CD8-positive, alpha-beta T cell (primary cell): ENCODE measurements at places on chromosomes 3 and 15.

DNA sequence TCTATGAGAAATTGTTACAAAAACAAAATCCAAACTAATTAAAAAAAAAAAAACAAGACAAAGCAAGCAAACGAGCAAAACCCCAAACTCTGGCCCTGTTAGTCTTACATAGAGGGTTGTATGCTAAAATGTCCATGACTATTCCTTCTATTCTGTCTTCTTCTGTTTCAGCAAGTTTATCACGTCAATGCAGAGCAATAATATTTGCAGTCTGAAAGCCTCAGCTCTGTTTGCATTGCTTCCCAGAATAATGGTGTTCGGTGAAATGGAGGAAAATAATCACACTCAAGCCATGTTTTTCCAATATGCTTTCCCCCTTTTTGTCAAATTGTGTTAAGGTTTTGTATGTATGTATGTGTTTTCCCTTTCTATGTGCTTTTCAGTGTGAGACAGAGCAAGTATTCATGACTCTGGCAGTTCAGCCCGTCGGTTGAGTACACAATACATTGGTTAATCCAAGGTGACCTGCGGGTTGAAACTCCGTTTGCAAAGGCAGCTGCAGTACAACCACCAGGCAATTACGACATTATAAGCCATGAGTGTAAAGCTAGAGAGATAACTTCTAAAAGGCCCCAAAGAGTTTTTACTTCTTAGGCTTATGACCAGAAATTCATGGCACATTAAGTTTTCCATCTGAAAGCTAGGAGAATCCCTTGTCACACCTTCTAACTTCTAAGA, 34.9 kb upstream of the MAGI1 start:
- no peak for DNase-seq

DNA sequence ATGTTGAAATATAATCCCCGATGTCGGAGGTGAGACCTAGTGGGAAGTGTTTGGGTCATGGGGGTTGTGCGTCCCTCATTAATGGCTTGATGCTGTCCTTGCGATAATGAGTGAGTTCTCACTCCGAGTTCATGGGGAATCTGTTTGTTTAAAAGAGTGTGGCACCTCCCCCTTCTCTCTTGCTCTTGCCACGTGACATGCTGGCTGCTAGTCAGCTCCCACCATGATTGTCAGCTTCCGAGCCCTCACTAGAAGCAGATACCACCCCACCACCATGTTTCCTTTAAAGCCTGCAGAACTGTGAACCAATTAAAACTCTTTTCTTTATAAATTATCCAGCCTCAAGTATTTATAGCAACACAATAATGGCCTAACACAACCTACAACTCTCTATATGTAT, 166.3 kb upstream of the MBNL1 start:
- no peak for DNase-seq

- DNase-seq, result no peak
Measured at GRCh38 chr3:43870844-43871626, 180.3 kb downstream of the ABHD5 start.

DNA sequence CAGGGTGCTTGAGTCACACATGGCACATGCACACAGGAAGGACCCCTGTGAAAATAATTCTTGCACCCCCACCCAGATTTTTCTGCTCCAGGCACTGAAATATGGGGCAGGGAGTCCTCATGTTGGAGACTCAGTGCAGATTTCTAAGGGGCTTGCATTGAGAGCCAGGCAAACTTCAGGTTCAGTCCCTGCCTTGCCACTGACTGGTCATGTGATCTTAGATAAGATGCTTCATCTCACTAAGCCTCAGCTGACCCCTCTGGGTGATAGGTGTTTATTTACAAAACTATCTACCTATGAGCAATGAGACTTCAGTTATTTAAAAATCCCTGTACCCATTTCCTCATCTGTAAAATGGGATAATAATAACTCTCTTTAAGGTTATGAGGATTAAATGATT, 30.1 kb upstream of the C3orf80 start:
- DNase-seq, result no peak

GRCh38 chr15:91944331-91944730, 90.8 kb downstream of the SLCO3A1 start:
- DNase-seq, result no peak

DNA sequence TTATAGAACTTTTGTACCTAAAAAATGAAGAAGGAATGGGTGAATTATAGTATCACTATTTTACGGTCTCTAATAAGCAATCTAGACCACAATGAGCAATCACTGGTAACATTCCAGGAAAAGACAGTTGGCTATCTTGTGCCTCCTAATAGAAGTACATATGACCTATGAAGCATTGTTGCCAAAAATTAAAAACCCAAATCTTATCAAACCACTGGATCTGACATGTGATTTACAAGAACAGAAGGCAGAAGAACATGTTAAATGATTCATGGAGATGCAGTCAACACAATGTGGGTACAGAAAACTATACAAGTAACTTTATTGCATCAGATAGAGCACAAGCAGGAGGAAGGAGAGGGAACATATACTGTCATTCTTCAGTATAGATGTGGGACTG, 14.5 kb upstream of the HYKK start:
- no peak for DNase-seq

GRCh38 chr15:94234300-94234699, 2.9 kb downstream of the MCTP2 start:
- DNase-seq, result no peak

- no peak for DNase-seq
Measured at GRCh38 chr3:127408022-127408683, 120.3 kb upstream of the PRR20G start.

- no peak for DNase-seq
Measured at GRCh38 chr15:101510212-101511197, 21.0 kb upstream of the PCSK6 start.

DNA sequence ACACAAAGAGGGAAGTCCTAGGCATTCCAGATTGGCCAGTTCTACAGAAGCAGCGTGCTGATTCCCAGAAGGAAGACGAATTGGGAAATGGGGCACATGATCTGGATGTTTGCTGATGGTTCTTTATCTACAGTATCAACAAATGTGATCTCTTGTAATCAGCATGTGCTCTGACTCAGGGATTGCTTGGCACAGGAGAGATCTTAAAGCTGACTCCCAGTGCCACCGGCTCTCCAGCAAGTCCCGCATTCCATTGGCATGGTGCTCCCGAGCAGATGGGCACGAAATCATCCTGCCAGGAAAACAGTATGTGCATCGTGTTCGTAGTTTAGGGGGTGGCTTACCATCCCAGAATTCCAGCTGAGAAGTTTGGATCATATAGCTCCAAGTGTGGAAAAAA, 259.9 kb upstream of the NR2F2 start:
- DNase-seq, result no peak

DNA sequence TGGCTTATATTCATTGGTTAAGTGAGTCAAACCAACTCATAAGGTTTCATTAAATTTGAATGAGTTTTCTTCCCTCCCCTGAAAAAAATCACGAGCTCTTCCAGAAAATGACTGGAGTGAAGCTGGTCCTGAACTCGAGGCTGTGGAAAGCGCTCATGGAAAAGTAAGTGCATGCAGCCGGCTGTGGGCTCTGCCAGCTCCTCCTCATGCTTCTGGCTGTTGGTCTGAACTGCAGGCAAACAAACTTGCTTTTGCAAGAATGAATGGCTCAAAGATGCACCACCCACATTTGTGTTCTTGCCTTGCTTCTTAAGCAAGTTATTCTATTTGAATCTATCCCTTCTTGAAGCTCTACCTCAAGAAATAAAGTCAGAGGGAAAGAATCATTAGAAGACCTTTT, 6.2 kb downstream of the ETV5 start:
- DNase-seq, result no peak

GRCh38 chr15:38226608-38227266, 25.9 kb upstream of the SPRED1 start:
- no peak for DNase-seq

- DNase-seq, result no peak
Measured at GRCh38 chr3:123113889-123114450, 47.1 kb downstream of the PDIA5 start.

DNA sequence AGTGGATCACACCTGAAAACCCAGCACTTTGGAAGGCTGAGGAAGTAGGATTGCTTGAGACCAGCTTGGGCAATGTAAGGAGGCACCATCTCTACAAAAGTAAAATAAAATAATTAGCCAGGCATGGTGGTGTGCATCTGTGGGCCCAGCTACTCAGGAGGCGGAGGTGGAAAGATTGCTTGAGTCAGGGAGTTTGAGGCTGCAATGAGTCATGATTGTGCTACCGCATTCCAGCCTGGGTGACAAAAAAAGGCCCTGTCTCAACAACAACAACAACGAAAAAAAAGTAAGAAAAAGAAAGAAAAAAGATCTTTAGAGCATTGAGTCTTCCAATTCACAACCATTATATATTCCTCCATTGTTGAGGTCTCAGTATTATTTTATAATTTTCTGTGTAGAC, 192.4 kb upstream of the DPH6 start:
- DNase-seq, result no peak

DNA sequence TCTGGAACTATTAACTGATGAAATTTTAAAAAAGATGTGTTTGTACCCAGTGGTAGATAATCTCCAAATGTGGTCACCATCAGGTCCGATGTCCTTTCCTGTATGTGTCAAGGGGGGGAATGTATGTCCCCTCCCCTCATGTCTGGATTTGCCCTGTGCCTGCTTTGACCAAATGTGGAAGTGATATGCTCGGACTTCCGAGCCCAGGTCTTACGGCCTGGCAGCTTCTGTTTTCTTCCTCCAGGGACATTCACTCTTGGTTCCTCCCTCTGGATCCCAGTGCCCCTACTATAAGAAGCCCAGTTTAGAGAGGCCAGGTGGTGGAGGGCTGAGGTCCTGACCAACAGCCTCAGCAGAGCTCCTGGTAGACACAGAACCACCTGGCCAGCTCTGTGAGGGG, 75.5 kb downstream of the CCR1 start:
- DNase-seq, result no peak

- peak; percentile 42 for DNase-seq
Measured at GRCh38 chr15:85044251-85044853, 62.7 kb downstream of the PDE8A start.

DNA sequence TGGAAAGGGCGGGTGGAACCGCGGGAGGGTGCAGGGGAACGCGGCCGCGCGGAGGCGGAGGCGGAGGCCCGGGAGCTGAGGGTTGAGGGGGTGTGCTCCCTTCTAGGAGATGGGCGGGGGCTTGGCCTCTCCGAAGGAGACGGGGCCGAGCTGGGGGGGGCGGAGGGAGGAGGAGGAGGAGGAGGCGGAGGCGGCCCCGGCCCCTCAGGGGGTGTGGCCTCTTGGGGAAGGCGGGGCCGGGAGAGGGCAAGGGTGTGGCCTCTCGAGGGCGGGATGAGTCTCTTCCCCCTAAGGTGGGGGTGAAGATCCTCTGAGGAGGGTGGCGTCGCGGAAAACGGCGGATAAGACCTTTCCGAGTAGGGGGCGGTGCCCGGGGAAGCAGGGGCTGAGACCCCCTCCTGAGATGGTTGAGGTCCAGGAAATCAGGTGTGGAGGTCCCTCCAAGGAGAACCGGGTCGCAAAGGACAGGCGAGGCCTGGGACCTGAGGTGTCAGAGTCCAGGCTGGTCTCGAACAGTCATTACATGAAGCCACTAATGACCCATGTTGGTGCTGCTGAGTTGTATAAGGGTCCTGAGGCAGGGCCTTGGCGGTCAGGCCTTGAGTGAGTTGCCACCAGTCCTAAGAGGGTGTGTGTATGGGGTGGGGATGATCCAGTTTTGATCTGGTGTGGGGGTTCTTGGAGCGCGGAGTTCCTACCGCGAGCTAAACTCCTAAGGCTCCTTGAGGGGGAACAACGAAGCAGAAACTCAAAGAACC, 759 bp downstream of the WDR6 start:
- peak; percentile 66 for DNase-seq

DNA sequence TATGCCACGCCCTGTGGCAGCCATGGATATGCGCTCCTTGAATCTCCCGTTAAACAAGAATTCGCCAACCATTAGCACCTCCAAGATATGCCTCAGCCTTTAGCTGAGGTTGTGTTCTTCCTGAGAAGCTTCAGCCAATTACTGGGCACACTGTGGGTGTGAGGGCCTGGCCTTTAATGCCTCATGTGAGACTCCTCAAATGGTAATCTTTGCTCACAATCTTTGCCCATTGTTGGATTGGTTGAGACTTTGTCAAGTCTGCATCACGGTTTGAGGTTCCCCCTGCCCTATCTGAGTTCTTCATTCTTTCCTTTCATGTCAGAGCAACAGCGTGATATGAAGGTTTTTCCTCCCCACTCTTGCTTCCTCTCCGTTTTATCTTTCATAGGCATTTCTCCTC, 108.1 kb upstream of the CCDC54 start:
- DNase-seq, result peak; percentile 1
